Stimulated activated CD4-positive, alpha-beta T cell treated with anti-CD3 and anti-CD28 coated beads, Interleukin-12 subunit alpha, Interleukin-12 subunit beta, amount 100 ng/mL, for 4 hours (primary cell): ENCODE measurements at places on chromosomes 1 and 21.

DNA sequence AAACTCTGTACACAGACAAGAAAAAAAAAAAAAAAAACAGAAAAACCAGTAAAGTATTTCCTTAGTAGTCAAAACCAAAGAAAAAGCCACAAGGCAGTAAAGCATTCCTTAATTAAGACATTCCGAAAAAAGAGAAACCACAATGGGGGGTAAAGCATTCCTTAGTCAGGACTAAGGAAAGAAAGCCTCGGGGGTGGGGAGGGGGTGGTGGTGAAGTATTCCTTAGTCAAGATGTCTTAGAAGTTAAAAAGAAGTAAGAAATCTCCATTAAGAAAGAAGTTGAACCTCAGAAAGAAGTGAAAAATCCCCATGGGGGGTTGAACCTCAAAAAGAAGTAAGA lies 28.2 kb upstream of the FMO1 start:
- no peak for DNase-seq

GRCh38 chr21:40622531-40622930 lies 224.4 kb downstream of the DSCAM start:
- DNase-seq, result no peak

DNA sequence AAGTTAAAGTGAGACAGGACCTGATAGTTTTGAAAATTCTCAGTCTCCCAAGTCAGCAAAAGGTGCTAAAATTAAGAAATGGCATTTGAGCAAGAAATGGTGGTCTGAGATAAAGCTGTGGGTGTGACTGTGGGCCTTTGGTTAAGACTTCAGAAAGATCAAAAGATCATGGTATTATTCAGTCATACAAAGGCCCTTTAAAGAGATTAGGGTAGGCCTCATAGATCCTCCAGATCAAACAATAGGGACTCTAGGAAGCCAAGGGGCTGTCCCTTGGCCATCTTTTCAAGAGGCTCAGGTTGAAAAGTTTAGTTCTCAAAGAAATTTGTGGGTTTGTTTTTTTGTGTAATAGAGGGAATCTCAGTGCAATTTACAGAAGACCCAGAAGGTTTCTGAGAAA lies 8.4 kb downstream of the HMGB4 start:
- DNase-seq, result no peak

- DNase-seq, result no peak
Observed at GRCh38 chr21:42983103-42983502, 8.7 kb downstream of the PKNOX1 start.

- DNase-seq, result no peak
Observed at GRCh38 chr1:56227886-56228285, 351.5 kb downstream of the PLPP3 start.

GRCh38 chr1:95039360-95040031 lies 33.3 kb downstream of the ALG14 start:
- no peak for DNase-seq

GRCh38 chr1:61011561-61012263 lies 70.6 kb upstream of the NFIA start:
- no peak for DNase-seq
